PC-9 (cell line): ENCODE measurements at places on chromosomes 5 and 9.

GRCh38 chr9:121650217-121651007 is 1.0 kb upstream of the DAB2IP start:
- DNase-seq: peak; percentile 51

GRCh38 chr5:76391014-76391413 is 12.1 kb upstream of the IQGAP2 start:
- no peak for DNase-seq

- no peak for DNase-seq
Measured at GRCh38 chr5:133635051-133635450, 22.7 kb upstream of the FSTL4 start.

DNA sequence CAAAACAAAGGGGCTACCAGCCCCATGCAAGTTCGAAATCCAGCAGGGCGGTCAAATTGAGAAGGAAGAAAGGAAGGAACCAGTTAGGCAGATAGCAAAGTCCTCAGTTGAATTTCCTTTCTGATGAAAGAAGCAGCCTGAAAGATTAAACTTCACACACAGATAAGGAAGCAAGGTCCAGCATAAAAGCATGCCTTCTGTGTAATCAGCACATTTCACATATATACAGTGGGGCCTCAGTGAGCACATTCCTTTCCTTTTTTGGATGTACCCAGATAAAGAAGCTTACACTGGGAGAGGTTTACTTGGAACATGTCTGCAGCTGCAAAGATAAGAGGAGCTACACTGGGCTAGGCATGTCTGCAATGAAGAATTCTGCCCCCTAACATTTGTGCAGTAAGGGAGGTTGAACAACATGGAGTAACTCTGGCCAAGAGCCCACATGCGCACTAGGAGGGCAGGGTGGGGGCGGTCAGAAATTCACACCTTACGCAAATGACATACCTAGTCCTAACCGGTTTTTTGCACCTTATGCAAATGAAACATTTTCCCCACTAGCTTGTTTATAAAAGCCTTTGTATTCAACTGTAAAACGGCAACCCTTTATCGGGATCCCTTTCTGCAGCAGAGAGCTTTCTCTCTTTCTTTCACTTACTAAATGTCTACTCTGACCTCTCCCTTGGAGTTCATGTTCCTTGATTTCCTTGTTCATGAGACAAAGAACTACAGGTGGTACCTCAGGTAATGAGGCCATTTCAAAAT is 149.7 kb upstream of the FBXL17 start:
- DNase-seq: no peak

- DNase-seq: no peak
Measured at GRCh38 chr9:18348083-18348475, 125.9 kb upstream of the ADAMTSL1 start.

GRCh38 chr9:111919875-111920274 is 23.3 kb downstream of the UGCG start:
- DNase-seq: no peak

- peak; percentile 80 for DNase-seq
Measured at GRCh38 chr9:85859765-85860164, 81.2 kb upstream of the NAA35 start.
